ENCODE measurements at places on chromosomes 11 and 22.
A peak's percentile ranks its signal among the peaks of the same experiment; 100 is the strongest.

DNA sequence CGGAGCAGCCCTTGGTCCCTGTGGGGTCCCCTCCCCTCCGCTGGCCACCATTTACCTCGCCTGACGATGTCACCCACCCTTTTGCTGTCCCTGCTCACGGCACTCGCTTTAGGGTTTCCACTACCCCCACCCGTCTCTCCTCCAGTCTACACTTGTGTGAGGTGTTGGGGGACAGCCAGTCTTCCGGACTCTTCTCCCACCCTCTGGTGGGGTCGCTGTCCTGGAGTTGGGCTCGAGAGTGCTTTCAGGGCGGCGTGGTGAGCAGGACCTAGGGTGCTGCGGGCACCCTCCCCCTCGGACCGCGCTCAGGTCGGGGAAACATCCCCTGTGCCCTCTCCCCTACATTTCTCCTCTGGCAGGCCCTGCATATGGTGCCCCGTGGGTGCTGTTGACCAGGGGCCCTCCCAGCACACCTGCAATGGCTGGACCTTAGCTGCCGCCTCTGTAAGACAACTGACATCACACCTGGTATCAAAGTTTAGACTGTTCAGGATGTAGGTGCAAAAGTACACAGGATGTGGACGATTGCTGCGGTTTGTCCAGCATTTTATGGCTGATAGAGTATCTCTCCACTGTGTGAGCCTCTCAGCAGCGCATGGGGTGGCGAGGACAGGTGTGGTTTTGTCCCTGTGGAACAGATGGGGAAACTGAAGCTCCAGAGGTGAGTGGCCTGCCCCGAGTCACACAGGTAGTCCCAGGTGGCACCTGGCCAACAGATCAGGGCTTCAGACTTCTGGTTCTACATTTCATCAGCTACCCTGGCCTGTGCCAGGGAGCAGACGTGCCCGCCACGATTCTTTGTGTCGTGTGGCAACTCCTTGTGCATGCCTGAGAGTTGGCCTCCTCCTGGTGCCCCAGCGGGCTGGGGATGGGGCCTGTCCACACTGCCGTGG, 1.2 kb downstream of the GRK2 start:
- DNase-seq = no peak

- no peak for DNase-seq
Observed at GRCh38 chr11:35227576-35228327, 88.8 kb downstream of the CD44 start.

- DNase-seq = peak; percentile 65
Observed at GRCh38 chr11:67373648-67374570, 511 bp upstream of the CLCF1 start.

GRCh38 chr22:18121954-18122554, 11.4 kb downstream of the TUBA8 start:
- no peak for DNase-seq

GRCh38 chr11:114605370-114605769, 9.8 kb upstream of the NXPE4 start:
- DNase-seq = no peak

- DNase-seq = no peak
Observed at GRCh38 chr11:38791346-38791961, 2193.4 kb upstream of the RAG2 start.

DNA sequence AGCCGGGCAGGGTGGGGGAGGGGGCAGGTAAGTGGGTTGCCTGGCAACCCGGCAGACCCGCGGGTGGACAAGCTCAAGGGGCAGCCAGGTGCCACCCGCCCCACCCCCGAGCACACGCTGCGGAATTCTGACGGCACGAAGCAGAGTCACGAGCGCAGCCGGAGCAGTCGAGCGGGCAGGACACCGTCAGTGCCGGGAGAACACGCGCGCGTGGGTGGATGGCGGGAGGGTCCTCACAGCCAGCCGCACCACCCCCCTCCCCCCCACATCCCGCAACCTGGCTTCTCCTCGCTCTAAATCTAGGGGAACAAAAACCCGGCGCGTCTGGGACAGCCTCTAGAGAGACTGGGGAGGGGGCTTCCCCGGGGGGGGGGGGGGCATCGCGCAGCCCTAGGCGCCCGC, 133.1 kb upstream of the HSD17B12 start:
- no peak for DNase-seq

DNA sequence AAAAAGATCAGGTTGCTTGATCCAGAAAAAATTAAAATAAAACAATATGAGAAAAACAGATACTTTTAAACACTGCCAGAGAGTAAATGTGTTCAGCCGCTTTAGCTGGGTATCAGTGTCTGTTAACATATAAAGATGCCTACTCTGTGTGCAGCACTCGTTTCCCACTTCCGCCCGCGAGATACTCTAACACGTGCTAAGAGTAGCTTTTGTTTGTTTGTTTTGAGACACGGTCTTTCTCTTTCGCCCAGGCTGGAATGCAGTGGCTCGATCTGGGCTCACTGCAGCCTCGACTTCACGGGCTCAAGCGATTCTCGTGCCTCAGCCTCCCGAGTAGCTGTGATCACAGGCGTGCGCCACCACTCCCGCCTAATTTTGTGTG, 531 bp upstream of the MEN1 start:
- DNase-seq = no peak

GRCh38 chr22:46546466-46547178, 9.2 kb upstream of the CELSR1 start:
- no peak for DNase-seq

DNA sequence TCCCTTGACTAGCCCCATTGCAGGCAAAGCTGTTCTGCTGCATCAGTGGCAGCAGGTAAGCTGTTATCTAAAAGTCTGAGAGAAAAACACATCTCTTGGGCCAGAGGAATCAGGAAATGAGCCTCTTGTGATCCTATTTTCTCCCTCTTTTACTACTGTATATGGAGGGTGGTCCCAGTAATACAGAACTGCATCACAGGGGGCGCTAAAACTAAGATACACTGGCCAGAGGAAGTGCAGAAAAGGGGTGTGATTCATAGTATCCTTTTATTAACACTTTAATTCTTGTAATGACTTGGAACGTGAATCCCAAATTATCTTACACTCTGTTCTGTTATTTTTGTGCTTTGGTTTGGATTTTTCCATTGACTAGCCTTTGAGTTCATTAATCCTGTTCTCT, 8.8 kb upstream of the MED17 start:
- DNase-seq = no peak

DNA sequence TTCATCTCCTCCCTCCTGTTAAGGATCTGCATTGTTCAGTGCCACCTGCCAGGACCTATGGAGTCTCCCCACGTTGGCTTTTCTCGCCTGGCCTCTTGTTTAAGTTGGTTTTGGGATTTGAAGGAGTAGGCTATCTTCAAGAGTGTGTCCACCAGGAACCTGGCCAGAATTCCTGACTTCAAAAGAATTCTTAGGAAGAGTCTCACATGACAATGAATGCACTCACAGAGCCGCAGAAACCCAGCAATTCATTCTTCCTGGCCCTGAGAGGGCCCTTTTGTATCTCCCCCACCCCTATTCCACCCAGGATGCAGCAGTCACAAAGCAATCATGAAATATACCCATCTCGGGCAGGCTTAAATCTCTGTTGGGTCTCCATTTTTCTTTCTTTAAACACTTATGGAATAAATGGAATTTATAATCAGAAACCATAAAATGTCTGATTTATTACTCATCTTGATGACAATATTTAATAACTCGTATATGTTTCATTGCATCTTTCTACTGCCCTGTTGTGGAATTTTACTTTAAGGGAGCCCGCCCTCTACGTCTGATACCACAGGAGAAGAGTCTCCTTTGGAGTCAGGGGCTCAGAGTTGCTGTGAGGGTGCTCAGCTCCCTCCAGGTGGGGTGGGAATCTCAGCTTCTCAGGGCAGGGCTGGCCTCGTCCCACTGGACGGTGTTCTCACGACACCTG, 507.0 kb downstream of the NTM start:
- no peak for DNase-seq

DNA sequence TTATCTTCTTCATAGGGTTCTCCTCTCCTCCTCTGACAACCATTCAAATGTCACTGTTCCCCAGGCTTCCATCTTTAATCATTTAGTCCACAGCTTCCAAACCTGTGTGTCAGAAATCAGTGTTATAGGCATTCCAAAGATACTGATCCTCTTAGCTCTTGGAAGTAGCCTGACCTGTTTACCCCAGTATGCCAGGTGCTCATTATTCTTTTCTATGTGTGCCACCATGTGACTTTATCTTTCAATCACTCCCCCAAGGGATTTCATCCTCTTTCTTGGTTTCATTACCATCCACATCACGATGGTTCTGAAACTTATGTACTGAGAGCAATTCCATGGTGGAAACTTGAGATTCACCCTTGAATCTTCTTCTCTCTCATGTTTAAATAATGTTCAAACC, 7.6 kb downstream of the POU2AF2 start:
- DNase-seq = no peak

GRCh38 chr11:78177216-78177615, 11.2 kb downstream of the KCTD21 start:
- DNase-seq = no peak

GRCh38 chr11:123475469-123475868, 45.4 kb downstream of the GRAMD1B start:
- no peak for DNase-seq

DNA sequence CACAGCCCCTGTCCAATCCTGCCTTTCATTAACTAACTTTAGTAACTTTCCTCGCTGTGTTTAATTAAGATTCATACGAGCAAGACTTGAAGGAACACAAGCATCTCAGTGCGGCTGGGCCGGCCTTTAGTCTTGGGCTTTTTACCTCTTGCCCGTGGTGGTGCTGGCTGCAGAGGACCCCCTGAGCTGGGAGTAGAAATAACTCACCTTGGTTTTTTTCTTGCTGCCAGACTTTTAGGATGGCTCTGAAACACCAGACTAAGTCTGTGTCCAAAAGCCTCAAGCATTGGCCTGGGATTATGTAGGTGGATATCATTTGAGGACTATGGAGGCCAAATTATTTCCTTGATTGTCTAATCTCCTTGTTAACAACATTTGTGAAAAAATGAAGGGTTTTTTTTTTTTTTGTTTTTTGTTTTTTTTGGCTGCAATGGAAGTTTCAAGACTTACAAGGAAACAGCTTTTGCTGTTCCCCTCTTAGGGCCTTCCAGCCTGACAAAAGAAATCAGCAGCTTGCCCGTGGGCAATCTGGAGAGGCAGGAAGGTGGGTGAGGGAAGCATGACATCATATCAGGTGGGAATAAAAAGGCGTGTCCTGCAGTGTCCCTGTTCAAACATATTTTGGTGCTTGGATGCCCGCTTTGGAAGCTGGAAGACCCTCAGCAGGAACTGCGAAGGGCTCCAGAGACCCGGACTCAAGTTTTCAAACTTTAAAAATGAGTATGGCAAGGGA, 44.0 kb downstream of the SMIM38 start:
- DNase-seq = no peak

DNA sequence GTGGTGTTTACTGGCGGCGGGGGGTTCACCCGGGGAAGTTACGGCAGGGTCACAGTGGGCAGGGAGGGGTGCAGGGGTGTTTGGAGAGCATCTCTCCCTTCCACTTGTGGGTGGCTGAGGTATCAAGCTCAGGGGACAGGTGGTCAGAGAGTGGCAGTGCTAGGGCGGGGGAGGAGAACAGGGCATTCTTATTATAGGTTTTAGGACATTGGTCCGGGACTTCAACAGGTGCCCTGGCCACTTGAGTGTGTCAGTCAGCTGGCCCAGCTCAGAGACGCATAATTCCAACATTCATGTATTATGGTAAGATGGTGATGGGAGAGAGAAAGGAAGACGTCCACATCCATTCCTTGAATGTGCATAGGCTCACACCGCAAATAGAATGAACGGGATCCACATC, 101.7 kb downstream of the TEAD1 start:
- no peak for DNase-seq

DNA sequence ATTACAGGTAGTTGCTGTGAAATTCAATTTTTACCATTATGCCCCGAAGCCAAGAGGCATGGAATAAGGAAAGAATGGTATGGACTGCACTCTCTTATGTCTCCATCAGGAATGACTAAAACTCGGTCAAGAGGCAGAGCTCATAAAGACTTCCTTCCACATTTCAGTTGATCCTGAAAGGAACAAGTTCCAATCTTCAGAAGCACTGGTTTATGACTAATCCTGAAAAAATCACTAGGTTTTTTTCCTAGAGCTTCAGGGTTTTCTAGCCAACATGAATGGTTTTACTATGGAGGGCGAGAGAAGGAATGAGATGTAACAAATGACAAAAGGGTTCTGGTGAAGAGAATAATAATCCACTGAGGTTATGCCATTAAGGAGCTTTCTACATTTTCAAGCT, 832.2 kb downstream of the NTM start:
- DNase-seq = no peak

GRCh38 chr22:37425800-37426705, 1.2 kb downstream of the ELFN2 start:
- no peak for DNase-seq

GRCh38 chr22:32579529-32580220, 105.1 kb downstream of the FBXO7 start:
- DNase-seq = no peak

DNA sequence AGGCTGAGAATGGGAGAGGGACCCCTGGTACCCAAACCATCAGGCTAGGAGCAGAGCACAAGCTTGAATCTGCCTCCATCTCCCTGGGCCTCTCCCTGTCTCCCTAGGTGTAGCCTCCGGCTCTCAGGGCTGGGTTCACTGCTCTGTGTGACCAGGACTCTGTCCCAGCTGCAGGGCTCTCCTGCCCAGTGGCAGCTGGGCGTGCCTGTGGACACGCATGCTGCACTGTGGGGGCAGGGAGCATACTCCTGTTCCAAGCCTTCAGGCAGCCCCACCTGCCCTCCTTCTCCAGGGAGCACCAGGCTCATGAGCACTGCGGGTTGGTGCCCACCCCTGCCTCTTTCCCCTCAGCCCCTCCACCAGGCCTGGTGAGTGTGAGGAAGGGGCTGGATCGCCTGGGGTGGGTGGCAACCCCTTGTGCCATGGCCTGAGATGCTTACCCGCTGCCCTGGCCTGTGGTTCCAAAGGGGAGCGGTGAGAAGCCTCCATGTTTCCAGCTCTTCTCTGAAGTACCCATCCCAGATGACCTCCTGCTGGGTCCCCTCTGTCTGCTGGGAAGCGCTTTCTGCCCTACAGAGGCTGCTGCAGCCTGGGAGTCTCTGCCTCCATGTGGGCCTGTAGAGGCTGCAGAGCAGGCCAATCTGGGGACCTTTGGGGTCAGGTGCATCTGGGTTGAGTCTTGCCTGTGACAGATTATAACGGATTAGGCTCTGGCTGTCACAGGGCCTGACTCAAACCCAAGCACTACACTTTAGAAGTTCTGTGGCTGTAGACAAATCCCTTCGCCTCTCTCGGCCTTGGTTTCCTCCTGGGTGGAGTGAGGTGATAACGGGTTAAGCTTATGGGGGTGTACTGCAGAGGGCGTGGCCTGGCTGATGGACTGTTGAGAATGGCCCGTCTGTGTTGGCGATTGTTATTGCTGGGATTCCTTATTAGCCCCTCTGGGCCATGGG, 43.7 kb downstream of the WNT11 start:
- no peak for DNase-seq

DNA sequence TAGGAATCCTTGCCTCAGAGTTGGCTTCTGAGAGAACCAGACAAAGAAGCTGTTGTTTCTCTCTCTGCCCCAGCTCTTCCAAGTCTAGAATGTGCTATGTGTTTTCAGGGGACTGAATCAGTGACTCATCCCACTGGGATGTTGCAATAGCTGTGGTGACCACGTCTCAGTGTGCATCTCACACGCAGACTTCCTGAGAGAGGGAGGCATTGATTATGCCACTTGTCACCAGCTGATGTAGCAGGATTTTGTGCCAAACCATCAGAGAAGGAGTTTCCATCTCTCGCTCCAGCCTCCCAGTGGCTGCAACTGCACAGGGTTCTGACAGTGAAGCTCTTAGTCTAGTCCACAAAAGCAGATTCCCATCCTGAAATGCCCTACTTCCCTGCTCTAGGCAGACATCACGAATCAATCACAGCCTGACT, 455.8 kb downstream of the MIAT start:
- no peak for DNase-seq

Measured in stimulated activated CD4-positive, alpha-beta T cell treated with anti-CD3 and anti-CD28 coated beads, Interleukin-4, amount 100 ng/mL, for 24 hours (primary cell).